CD4-positive, alpha-beta T cell treated with Interleukin-4 for 4 hours (primary cell): ENCODE measurements at places on chromosomes 4 and X.

DNA sequence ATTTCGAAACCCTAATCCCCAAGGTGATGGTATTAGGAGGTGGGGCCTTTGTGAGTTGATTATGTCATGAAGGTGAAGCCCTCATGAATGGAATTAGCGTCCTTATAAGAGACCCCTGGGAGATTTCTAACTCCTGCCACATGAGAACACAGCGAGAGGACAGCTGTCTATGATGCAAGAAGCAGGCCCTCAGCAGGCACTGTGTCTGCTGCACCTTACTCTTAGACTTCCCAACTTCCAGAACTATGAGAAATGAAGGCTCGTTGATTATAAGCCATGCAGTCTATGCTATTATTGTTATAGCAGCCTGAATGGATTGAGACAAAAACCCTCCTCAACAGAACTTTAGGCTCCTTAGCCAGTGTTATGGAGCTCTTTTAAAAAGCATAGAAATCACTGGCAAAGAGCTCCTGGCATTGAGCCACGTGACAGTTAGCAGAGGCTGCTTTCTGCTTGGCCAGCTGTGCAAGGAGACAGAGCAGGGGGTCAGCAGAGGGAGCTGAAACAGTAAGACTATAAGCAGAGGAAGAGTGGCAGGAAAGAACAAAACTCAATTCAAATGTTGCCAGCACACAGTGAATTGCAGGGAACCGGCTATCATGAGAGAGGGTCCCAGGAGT, 219.2 kb upstream of the FAT1 start:
- DNase-seq = no peak

DNA sequence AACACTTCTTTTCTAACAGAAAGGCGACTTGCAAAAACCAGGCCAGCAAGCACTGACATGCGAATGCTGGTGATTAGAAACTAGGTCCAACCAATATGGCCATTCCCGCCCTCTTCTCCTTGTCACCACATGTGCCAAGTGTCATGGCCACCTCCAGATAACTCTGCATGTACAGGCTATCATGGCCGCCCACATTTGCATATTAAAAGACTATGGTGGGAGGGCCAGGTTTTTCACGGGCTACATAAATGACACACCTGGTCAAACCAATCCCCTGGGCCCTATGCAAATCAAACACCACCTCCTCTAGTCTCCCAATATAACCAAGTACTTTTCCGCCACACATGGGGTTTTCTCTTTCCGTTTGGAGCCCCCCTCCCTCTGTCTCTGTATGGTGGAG, 40.1 kb downstream of the NUDT11 start:
- no peak for DNase-seq

DNA sequence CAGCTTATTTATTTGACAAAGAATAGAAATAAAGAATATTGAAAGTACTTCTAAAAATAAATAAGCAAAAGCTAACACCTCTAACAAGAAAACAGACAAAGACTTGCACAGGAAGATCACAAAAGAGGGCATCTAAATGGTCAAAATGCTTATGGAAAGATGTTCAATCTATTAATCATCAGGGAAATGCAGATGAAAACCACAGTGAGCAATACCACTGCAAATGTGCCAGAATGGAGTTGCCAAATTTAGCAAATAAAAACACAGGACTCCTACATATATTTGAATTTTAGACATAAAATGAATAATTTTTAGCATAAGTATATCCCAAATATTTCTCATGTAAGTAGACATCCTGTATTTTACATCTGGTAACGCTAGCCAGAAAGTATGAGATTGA, 56.1 kb upstream of the HPGD start:
- DNase-seq = no peak

GRCh38 chr4:886244-886643, 45.9 kb downstream of the GAK start:
- DNase-seq = no peak

DNA sequence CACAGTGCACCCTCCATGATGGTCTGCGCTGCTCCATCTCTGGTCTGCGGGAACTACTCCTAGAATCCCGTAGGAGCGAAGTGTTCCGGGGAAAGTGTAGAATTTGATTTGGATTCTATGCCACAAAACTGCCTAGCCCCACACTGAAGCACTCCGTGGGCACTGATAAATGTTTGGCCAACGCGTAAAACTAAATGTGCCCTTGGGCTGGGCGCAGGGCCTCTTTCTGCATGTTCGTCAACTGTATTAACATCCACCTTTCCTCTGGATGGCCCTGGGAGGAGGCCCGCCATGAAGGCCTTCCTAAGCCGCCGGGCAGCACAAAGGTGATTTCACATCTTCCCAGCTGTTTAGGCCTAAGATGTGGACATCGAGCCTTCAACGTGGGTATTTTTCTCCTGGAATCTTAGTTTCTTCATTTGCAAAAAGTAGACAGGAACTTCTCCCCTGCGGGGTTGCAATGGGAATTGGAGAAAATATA, 2.6 kb downstream of the MSX1 start:
- DNase-seq = no peak

DNA sequence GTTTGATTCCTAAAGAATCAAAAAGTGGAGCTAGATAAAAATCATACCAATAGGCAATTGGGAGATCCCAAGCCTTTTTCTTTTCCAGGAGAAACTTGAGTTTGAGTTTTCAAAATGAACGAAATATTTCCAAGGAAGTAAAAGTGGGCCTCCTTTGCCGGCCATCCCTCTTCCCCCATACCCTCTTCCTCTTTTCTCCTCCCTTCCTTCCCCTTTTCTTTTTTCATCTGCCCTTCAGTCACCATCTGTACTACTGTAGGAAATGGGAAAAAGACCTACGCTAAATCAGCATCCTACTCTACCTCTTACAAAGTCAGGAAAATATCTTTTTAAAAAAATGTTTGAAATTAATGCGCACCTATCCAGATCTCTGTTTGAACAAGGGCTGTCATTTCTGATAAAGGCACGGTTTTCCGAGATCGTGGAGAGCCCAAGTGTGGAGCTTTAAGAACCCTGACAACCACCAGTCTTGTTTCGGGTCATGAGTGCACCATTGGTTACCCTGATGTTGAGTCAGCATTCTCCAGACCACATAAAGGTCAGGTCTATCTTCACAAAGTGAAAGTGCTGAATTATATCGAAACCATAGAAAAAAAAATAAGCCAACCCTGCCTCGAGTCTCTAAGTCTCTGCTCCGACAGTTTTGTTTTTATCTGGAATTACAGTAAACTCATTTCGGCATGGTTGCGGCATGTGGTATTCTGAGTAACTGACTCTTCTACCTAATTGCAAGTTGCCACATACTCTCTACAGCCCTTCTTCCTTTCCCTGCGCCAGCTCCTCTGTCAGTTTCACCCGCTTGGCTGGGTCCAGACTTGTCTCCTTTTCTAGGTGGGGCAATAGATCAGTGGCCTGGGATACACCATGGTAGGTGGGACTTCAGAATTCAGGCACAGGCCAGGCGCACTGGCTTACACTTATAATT, 140.2 kb upstream of the KLF3 start:
- DNase-seq = peak; percentile 86
